ENCODE measurements at places on chromosomes 4 and X.
A peak's percentile ranks its signal among the peaks of the same experiment; 100 is the strongest.

DNA sequence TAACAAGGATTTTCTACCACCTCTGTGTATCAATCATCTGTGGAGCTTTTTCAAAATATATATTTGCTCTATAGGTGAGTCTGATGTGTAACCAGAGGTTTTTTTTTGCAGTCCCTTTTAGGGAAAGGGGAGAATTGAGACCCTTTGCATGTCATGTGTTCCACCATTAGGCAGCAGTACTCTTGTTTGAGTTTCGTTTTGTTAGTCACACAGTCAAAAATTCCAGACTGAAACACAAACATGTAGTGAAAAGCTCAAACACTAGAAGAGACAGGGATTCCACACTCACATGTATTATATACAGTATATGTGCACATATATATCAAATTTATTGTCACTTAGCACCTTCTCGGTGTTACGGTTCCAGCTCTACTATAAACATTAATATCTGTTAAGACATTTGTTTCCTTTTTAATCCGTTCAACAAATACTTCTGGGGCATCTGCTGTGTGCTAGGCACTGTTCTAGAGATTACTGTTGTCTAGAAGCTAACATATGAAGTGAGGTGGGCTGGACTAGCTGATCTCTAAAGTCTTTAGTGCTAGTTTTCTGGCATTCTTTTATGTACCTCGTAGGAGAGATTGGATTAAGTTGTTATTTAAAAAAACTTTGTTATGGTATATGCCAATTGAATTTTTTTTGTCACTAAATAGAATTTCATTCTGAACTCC lies 5.5 kb downstream of the USP9X start:
- no peak for DNase-seq

GRCh38 chr4:154142664-154143063 lies 348.9 kb downstream of the DCHS2 start:
- no peak for DNase-seq

GRCh38 chrX:106932492-106932923 lies 12.3 kb downstream of the CLDN2 start:
- no peak for DNase-seq

GRCh38 chrX:131034063-131034462 lies 24.1 kb upstream of the ARHGAP36 start:
- DNase-seq = no peak

GRCh38 chrX:136112778-136113177 lies 34.6 kb upstream of the FHL1 start:
- no peak for DNase-seq

GRCh38 chr4:32196950-32197688 lies 1477.0 kb downstream of the PCDH7 start:
- DNase-seq = no peak

DNA sequence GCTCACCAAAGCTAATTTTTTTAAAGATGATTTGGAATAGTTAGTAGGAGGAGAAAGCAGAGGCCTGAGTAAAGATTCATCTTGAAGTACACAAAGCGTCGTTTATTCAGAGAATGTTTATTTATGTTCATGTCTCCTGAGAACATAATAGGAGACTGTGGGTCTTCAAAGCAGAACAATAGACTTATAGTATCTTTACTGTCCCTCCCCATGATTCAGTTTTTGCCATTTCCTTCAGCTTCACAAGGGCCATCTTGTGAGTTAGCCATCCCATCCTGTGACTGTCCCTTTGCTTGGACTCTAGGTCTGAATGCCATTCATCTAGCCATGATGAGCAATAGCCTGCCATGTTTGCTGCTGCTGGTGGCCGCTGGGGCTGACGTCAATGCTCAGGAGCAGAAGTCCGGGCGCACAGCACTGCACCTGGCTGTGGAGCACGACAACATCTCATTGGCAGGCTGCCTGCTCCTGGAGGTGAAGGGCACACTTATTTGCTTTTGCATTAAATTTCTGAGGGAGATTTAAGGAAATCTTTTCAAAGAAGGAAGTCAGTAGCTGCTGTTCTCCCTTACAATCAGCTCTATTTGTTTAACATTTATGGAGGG lies 105.8 kb downstream of the NFKB1 start:
- no peak for DNase-seq

DNA sequence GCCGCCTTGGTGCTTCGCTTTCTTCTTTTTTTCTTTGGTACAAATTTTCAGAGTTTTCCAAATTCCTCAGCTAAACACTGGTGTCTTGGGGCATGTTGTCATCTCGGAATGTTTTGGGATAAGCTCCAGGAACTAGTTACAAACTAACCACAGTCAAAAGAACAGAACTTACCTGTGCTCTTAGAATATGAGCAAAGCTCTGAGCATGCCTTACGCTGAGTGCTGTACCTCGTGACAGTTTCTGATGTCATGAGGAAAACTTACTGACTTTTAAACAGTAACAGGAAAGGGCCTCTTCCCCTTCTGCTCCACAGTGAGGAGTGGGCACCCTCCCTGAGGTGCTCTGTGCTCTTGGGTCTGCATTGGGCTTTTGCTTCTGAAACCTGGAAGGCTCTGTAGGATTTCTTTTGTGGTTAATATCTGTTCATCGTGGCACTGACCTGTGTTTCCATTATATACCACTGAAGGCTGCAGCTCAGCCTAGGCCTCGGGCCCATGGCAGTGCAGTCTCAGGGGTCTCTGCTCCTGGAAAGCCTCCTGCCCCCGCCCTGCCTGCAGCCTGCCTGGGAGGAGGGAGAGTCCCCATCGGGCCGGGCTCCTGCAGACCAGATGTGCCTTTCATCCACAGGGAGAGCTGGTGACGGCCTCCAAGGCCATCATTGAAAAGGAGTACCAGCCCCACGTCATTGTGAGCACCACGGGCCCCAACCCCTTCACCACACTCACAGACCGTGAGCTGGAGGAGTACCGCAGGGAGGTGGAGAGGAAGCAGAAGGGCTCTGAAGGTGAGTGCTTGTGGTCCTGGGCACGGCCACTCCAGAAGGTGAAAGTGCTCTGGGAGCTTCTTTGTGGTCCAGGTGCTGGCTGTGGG lies 48.7 kb downstream of the NOP14 start:
- DNase-seq = no peak

DNA sequence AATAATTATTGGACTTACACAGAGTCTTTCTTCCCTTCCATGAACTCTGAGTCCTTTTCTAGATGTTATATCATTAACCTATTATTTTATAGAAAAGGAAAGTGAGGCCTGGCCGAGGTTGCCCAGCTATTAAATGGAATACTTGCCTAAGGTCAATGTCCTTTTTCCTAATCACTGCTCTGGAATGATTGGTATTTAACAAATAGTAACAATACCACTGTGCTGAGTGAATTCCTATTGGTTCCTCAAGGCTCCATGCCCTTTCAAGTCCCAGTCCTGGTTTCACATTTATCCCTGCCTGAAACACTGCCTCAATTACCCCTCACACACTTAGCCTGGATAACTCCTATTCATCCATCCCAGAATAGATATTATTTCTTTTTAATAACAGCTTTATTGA lies 6.2 kb downstream of the TCEAL9 start:
- DNase-seq = peak; percentile 69

Data from islet precursor cell (in vitro differentiated cells).